ENCODE measurements at places on chromosomes 6 and 20.

- DNase-seq = no peak
These were observed 29.7 kb downstream of the CEP162 start for GRCh38 chr6:84197708-84198107.

DNA sequence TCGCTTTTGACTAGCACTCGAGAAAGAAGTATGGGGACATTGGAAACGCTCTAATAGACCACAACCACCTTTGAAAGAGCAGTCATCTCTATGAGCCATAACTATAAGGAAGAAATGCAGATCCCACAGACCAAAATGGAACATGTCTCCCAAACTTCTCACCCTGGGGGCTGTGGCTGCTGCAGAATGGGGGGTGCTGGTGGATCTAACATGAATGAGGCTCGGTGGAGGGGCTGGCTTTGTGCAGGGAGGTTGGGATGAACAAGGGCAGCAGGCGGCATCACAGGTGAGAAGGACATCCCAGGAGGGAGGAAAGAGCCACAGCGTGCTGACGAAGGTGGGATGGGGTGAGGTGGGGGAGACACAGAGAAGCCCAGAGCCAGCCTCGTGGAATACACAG is 10.5 kb upstream of the CCR6 start:
- no peak for DNase-seq

GRCh38 chr20:49682278-49682677 is 31.4 kb downstream of the B4GALT5 start:
- no peak for DNase-seq

DNA sequence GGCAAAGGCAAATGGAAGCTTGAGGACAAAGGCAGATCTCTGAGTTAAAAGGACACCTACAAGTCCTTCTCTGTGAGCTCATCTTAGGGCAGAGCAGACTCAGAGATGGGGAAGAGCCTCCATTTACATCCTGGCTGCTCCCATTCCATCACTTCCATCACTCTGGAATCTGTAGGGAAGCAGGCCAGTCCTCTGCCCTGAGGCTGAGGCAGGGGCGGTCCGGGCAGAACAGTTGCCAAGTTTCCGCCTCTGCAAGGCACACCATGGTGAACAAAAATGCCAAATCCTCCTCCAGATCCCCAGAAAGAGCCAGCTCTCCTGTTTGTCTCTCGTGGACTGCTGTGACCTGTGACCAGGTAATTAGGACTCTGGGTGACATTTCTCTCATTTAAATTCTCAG is 209.6 kb upstream of the SSTR4 start:
- DNase-seq = no peak

- no peak for DNase-seq
These were observed 102.1 kb upstream of the NXT1 start for GRCh38 chr20:23248461-23248882.

DNA sequence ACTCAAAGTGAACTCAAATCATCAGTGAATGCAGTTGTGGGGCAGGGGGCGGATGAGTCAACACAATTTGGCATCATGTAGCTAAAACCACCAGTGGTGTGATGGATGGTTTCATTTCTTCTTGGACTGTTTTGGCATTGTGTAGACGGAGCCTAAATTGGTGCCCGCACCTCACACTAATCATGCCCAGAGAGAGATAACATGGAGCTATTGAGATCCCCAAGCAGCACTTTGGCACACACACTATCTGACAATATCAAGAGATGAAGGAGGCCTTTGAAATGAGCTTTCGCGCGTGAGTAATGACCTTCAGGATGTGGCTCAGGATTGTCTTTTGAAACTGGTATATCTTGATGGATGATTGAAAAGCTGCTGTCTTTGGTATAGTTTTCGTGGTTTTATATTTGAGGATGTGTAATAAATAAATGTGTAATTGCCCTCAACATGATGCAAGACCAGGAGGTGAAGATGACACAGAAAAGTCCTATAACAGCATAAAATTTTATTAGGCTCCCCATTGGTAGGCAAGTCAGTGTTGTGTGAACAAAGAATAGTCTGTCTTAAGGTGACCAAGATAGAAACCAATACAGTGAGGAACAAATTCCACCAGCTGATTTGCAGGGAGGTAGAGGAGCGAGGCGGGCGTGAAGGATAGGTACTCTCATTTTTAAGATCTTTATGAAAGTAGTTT is 174.2 kb downstream of the TSHZ2 start:
- DNase-seq = no peak

DNA sequence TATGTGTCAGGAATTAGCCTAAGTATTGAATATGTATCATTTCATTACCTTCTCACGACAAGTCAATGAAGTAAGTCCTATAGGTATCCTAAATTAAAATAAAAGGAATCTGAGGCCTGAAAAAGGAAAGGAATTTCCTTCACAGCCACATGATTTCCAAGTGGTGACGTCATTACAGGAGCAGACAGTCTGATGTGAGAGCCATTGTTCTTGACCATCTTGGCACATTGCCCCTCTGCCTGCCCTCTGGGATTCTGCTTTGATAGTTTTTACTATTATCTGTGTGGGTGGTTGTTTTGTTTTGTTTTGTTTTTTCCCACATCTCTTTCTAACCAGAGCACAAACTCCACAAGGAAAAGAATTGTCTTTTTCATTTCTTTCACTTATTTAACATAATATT is 219.8 kb upstream of the UFL1 start:
- no peak for DNase-seq

- DNase-seq = no peak
These were observed 20.1 kb upstream of the FAM83C start for GRCh38 chr20:35312318-35312717.

DNA sequence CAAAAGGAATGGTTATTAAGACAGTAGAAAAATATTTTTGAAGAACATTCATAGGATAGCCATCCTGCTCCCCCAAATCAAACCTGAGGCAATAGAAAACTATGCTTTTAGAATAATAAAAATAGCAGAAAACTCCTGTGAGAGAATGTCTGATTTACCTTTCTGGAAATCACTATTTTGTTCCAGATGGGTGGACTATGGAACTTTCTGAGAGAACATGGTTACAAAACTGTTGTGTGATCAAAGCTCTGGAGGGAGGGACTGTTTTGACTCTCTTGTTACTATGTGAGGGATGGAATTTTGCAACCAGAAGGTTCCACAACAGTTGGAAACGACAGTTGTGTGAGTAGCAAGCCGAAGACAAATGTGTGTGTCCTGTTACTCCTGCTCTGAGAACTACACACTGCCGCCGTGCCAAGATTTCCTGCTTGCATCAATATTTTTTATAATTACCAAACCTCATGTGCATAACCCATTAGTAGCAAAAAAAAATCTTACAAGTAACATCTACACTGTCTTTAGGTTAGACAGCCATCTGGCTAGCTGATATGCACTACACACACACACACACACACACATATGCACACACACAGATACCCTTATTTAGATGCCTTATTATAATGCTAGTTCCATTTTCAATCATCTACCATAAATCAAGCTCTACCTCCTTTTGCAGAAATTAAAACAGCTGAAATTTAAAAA is 11.0 kb upstream of the HIVEP1 start:
- DNase-seq = no peak

- no peak for DNase-seq
These were observed 87.6 kb downstream of the ERMARD start for GRCh38 chr6:169839029-169839481.

GRCh38 chr6:6003621-6004366 is 2.9 kb downstream of the NRN1 start:
- no peak for DNase-seq

DNA sequence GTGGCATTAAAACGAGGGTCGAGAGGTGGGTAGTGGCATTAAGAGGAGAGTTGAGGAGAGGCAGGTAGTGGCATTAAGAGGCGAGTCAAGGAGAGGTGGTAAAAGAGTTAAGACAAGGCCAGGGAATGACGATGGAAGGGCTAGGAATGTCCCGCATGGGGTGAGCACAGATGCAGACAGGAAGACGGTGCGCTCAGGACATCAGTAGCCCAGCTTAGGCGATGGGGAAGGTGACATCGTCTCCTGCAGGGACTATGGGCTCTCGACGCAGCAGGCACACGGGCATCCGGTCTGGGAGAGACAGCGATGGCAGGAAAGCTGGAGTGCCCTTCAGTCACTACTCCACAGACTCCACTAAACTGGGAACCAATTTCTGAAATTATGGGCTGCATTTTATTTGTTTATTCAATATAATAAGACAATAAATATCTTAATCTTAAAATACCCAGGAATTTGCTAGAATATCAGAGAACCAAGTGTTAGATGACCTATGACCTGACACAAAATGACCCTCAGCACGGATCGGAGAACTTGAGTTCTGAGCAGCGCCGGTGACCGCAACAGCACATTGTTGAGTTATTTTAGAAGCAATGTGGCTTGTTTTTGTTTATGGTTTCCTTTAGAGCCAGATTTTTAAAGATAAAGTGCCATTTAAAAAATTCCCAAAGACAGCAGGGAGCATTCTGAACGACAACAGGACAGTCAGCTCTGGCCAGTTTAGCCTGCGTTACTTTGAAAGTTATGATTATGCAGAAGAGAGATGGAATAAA is 177.7 kb downstream of the SMOC2 start:
- no peak for DNase-seq

DNA sequence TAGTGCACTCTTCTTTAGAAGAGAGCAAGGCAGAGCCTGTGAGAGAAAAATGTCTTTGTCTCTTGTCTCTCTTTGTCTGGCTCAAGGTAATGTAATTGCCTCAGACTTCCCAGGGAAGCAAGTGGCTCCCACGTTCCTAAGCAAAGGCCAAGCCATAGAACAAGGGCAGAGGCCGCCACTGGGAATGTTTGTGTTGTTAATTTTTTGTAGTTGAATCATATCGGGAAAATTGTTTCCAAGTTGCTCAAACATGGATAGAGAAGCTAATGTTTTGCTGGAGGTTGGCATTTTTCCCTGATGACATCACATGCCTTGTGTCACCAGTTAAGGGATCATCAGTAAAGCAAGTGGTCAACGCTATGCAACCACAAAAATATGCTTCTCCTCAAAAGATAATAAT is 211.5 kb upstream of the FOXA2 start:
- DNase-seq = no peak

DNA sequence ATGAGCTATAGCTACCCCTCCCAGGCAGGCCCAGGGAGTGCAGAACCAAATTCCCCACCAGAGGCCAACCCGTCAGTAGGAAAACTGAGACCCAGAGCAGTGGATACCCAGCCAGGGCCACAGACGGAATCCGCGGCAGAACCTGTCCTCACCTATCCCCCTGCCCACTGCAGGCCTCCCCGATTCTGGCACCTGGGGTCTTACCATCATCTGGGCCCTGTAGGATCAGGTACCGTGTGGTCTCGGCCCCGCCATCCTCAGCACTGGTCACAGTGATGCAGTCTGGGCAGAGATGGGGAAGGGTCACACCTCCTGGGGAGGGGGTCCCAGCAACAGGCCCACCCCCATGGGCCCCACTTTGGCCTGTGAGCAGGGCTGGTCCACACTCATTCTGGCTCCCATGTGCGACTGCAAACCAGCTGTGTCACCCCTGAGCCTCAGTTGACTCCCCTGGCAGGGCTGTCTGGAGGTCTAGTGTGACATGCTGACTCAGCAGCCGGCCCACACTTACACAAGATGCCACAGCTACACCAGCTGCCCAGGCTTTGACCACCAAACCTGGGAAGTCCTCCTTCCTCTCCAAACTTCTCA is 3.8 kb downstream of the ZNF335 start:
- no peak for DNase-seq

DNA sequence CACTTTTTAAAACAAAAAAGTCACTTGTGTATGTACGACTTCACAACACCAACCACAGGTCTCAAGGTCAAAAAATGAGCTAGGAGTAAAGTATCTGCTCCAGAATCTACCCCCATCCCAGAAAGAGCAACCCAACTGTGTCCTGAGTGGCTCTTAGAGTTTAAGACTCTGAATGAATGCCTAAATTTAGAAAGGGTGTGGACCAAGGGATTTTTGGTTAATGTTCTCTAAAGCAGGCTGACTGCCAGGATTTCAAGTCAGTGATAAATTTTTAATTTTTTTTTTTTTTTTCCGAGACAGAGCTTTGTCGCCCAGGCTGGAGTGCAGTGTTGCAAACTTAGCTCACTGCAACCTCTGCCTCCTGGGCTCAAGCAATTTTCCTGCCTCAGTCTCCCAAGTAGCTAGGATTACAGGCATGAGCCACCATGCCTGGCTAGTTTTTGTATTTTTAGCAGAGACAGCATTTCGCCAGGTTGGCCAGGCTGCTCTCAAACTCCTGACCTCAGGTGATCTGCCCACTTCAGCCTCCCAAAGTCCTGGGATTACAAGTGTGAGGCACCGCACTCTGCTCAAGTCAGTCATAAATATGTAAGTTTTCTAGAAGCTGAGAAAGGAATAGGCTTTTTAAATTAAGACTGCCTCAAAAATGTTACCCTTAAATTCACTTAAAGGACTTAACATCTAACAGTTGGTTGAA is 20.2 kb downstream of the STAU1 start:
- no peak for DNase-seq

All from stimulated activated naive B cell treated with anti-CD40 and anti-IgM and Interleukin-4, amounts not matched to agents 10 μg/mL and 1 μg/mL and 100 μg/mL, for 72 hours (primary cell).